ENCODE measurements at places on chromosomes 4 and X.

DNA sequence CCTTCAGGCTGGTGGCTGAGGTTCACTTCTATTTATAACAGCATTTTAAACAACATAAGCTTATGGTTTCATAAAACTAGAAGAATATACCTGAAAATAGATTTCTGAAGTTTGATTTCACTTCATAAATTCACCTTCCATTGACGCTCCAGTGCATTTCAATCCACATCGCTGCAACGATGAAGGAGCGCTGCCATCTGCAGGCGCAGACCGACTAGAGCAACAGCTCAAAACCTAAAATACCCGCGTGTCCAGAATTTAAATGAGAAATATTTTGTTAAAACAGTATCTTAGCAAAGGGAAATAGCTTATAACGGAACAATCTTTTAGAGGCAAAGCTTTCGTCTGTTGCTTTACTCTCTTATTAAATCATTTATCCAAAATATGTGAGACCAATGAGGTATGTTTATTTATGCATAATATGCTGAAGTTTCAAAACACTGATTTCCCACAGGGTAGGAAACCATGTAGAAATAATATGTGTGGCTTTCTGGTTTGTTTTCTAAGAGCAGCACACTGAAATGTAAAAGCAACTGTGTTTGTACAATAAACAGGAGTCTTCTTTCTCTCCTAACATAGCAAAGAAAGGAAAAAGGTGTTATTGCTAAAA lies 816.4 kb upstream of the FRG1 start:
- DNase-seq, result no peak

DNA sequence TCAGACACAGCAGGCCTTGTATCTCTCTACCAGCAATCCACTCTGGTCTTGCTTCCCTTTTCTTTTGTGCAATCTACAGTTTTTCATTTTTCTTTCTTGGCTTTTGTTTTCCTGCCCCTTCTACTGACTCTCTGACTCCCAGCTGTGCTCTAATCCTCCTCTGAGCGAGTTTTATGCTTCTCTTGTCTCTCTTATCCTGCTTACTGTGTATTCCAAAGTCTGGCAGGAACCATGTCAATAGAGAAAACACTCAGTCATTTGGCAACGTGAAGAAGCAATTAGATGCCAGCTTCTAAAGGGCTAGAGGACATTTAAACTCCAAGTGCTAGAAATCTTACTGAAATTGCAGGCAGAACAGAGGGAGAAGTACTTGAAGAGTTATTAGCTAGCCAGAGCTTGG lies 984.6 kb upstream of the TENM3 start:
- DNase-seq, result no peak

- DNase-seq, result no peak
Measured at GRCh38 chr4:167406181-167406580, 171.9 kb upstream of the SPOCK3 start.

GRCh38 chrX:56530011-56530410 lies 33.4 kb upstream of the UBQLN2 start:
- no peak for DNase-seq

DNA sequence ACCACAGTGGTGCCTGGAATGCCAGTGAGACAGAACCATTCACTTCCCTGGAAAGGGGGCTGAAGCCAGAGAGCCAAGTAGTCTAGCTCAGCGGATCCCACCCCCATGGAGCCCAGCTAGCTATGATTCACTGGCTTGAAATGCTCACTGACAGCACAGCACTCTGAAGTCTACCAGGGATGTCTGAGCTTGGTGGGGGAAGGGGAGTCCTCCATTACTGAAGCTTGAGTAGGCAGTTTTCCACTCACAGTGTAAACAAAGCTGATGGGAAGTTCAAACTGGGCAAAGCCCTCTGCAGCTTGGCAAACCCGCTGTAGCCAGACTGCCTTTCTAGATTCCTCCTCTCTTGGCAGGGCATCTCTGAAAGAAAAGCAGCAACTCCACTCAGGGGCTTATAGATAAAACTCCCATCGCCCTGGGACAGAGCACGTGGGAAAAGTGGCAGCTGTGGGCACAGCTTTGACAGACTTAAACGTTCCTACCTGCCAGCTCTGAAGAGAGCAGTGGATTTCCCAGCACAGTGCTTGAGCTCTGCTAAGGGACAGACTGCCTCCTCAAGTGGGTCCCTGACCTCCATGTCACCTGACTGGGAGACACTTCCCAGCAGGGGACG lies 32.0 kb downstream of the NAP1L2 start:
- DNase-seq, result no peak

GRCh38 chr4:147761218-147761883 lies 29.5 kb downstream of the ARHGAP10 start:
- no peak for DNase-seq

DNA sequence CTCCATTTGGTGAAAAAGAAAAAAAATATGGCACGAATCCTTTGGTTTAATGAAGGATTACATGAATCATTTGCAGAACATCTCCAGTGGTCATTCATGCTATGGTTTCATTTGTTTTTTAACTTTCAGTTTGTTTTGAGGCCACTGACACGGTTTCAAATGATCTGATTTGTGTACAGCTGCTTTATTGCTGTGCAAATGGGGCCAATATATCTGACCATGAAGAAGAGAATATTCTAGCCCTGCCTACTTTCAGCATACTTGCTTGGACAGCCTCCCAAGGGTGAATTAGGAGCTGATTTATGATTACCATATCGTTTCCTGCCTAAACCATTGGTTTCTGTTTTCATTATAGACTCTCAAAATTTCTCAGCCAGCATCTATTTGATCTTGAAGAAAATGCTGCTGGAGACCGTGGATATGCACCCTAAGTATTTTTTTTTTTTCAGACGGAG lies 30.7 kb downstream of the SPARCL1 start:
- no peak for DNase-seq

GRCh38 chr4:43253541-43253940 lies 361.0 kb downstream of the GRXCR1 start:
- no peak for DNase-seq

DNA sequence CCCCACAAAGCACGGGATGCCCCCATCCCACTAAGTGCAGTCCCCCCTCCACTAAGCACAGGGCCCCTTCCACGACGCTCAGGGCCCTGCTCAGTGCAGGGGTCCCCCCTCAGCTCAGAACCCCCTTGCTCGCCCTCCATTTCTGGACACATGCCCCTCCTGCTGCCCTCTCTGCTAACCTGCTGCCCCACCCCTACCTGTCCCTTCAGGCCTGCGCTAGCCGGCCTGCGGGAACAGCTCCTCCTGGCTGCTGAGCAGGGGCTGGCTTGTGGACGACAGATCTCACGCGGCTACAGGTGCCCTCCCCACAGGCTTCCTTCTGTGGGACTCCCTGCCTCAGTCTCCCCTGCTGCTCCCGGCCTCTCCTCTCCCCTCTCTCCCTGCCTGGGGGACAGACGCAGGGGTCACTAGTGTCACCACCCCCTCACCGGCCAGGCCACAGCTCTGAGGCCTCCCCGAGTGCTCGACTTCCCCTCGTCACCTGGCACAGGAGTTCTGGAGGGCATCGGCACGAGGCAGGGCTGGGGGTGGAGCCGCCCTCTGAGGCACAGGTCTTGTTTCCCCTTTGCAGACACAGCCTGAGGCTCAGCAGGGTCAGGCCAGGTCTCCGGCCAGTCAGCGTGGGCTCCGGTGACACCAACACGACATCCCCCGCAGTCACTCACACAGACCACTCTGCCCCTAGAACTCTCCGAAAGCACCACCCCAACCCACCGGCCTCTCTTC lies 21.6 kb downstream of the GAK start:
- DNase-seq, result no peak

GRCh38 chr4:182640932-182641331 lies 276.3 kb downstream of the DCTD start:
- no peak for DNase-seq

DNA sequence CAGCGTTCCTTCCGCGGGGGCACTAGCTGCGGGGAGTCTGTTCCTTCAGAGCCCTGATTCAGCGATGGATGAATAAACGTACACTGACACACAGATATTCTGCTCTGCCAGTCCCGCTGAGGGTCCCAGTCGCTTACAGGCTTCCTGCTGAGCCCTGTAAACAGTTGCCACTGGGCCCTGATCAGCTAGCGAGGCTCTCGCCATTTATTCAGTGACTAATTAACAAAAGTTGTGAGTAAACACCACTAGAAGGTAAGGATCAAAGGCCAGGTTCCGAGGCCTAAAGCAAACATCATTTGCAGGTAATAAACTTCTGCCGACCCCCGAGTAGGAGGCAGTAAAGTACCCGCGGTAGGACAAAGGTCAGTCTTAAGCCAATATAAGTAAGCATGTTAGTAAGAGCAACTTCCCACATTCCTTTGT lies 442.6 kb upstream of the GALNT7 start:
- no peak for DNase-seq

- no peak for DNase-seq
Measured at GRCh38 chr4:73772363-73772762, 32.0 kb downstream of the CXCL8 start.

DNA sequence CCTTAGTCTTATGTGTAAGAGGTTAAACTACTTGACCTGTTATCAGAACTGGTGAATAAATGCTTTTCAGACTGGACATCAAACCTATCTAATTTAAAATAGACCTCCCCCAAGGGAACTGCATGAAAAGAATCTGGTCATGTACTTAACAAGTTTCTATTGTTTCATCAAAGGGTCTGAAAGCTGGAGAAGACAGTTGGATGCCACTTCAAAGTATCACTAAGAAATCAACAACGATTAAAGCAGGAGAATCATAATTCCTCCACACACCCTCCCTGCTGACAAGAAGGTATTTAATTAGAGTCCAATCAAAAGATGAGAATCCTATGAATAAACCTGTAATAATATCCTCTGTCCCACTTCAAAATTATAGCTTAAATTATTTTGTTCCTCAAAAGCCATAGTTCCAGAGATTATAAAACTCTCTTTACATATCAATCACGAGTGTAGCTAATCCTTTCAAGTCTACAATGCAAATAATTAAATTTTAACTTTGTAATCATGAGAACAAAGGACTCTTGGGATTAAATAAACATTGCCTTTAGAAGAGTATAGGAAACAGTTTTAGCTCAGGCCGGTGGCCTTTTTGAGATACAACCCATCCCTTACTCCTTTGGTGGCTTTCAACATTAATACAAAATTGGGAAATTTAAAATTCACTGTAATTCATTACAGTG lies 35.1 kb downstream of the TSPAN5 start:
- DNase-seq, result no peak

GRCh38 chrX:48001260-48001659 lies 2.5 kb downstream of the ZNF182 start:
- no peak for DNase-seq

DNA sequence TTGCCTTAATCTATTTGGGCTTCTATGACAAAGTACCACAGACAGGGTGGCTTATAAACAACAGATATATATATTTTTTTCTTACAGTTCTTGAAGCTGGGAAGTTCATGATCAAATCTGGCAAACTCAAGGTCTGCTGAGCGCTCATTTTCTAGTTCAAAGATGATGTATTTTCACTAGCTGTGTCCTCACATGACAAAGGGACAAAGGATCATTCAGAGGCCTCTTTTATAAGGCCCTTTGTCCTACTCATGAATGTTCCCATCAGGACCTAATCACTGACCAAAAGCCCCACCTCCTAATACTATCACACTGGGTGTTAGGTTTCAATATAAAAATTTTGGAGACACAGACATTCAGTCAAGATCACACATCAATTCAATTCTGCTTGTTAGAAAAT lies 2025.2 kb downstream of the PCDH7 start:
- DNase-seq, result no peak
